Astrocyte (in vitro differentiated cells and primary cell): ENCODE measurements at places on chromosomes 11 and 22. TPM values are rescaled to one million over a fixed set of nuclear protein-coding genes. Genes with fewer than 3 reads are reported as not detected.
A peak's percentile ranks its signal among the peaks of the same experiment; 100 is the strongest.

- H3K27ac ChIP-seq = no peak overlapping the region
- H3K27me3 ChIP-seq = peaks cover 38% of the 10 kb centered on the region
- H3K4me3 ChIP-seq = no peak overlapping the region
These were observed 124.3 kb downstream of the TRIM29 start for GRCh38 chr11:120013325-120014250.

The OR2AG2 gene
- total RNA-seq = 0.07 and 0.27 TPM in 2 replicates

DNA sequence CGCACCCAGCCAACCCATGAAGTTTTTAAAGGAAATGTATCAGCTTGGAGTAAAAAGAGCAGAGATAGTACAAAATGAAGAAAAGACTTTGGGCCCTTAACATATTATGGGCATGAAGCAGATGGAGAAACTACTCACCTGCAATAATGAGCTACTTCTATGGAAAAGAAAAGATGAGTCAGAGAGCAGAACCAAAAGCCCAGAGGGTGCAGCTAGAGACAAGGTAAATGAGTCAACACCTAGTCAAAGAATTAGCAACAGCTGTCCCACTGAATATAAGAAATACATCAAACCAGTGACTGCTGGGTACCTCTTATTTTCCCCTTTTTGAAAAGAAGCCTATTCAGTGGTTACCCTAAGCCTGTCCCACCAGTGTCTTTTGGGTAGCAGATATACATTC lies 61.8 kb downstream of the RPL27A start:
- peaks cover 11% of the 10 kb centered on the region for H3K4me1 ChIP-seq
- peaks cover 5% of the 10 kb centered on the region for H3K36me3 ChIP-seq
- DNase-seq = peak; percentile 44

The PATE4 gene
- not detected in 2 replicates for total RNA-seq

GRCh38 chr11:87971354-87971753 lies 203.9 kb downstream of the RAB38 start:
- H3K27ac ChIP-seq = no peak overlapping the region
- H3K4me1 ChIP-seq = no peaks in the 10 kb centered on the region
- no peaks in the 10 kb centered on the region for H3K27me3 ChIP-seq
- H3K36me3 ChIP-seq = no peaks in the 10 kb centered on the region
- H3K4me3 ChIP-seq = no peak overlapping the region
- DNase-seq = no peak

- H3K27ac ChIP-seq = peak overlapping the region; percentile 70
- no peaks in the 10 kb centered on the region for H3K27me3 ChIP-seq
- no peak overlapping the region for H3K4me3 ChIP-seq
- no peaks in the 10 kb centered on the region for H3K36me3 ChIP-seq
These were observed 57.2 kb upstream of the ARHGAP32 start for GRCh38 chr11:129249351-129249750.

The OR52A1 gene
- not detected in 2 replicates for total RNA-seq

DNA sequence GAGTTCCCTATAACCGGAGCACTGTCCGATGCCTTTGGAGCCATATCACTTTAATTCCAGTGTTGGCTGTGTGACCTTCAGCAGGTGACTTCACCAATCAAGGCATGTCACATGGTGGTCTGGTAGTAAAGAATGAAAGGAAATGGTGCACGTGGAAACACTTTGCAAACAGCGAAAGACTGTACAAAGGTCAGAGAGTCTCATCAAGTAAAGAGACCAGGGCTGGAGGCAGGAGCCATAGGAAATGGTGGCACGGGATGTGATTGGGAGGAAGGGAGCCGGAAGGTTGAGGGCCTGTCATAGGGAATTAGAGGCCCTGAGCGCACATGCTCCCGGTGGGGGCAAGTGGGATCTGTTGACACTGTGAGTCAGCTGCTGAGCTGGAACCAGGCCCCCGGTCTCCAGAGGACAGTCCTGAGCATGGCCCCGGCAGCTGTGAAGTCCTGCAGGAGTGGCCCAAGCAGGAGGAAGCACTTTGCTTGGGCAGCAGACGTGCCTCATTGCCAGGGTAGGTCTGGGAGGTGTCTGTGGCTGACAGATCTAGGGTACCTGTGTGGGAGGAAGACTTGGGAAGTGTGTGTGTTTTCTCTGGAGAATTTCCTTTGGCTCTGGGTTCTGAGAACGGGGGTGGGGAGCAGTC lies 2.0 kb downstream of the DAGLA start:
- peaks cover 4% of the 10 kb centered on the region for H3K27me3 ChIP-seq
- H3K27ac ChIP-seq = no peak overlapping the region
- H3K4me1 ChIP-seq = peaks cover 39% of the 10 kb centered on the region
- H3K4me3 ChIP-seq = no peak overlapping the region
- DNase-seq = no peak

DNA sequence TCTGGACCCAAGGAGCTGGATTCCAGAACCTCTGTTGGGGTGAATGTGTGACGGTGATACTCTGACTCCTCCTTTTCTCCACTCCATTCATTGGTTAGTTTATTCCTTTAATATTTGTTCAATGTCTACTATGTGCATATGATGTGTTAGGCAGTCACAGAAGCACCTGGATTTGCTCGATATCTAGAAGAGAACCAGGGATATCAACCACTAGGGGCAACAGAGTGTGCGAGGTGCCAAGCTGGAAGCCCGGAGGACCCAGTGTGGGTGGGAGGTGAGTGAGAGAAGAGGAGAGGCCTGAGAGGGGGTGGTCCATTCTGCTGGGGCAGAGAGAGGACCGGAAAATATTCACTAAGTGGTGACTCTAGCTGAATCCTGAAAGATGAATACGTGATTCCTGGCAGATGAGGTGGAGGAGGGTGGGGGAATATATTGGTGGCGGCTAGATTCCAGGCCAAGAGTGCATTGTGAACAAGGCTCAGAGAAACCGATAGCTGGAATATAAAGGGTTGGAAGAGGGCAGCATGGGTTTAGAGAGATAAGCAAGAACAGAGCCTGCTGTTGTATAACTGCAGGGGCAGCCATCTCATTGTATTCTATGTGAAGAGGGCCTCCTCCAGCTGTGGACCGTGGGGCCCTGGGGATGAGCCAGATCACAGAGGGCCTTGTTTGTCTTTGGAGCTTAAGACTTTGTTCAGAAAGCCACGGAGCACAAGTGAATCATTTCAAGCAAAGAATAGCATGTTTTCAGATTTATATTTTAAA lies 6.9 kb upstream of the TIMP3 start:
- H3K4me1 ChIP-seq = peaks cover 10% of the 10 kb centered on the region
- no peaks in the 10 kb centered on the region for H3K27me3 ChIP-seq
- peak; percentile 26 for DNase-seq
- H3K27ac ChIP-seq = no peak overlapping the region
- H3K4me3 ChIP-seq = no peak overlapping the region
- H3K36me3 ChIP-seq = no peaks in the 10 kb centered on the region

The SEPTIN5 gene
- total RNA-seq = 7.3 and 8.6 TPM in 2 replicates

The NPTXR gene
- 5.1 and 5.4 TPM in 2 replicates for total RNA-seq

- DNase-seq = no peak
- no peaks in the 10 kb centered on the region for H3K4me1 ChIP-seq
- no peaks in the 10 kb centered on the region for H3K36me3 ChIP-seq
These were observed 320.3 kb downstream of the BUD13 start for GRCh38 chr11:116452461-116452860.

GRCh38 chr11:126282361-126282735 lies 545 bp upstream of the TIRAP start:
- peaks cover 19% of the 10 kb centered on the region for H3K4me1 ChIP-seq
- no peak overlapping the region for H3K27ac ChIP-seq
- peak; percentile 23 for DNase-seq
- no peaks in the 10 kb centered on the region for H3K36me3 ChIP-seq
- no peaks in the 10 kb centered on the region for H3K27me3 ChIP-seq
